ENCODE measurements at places on chromosomes 3 and 15.

DNA sequence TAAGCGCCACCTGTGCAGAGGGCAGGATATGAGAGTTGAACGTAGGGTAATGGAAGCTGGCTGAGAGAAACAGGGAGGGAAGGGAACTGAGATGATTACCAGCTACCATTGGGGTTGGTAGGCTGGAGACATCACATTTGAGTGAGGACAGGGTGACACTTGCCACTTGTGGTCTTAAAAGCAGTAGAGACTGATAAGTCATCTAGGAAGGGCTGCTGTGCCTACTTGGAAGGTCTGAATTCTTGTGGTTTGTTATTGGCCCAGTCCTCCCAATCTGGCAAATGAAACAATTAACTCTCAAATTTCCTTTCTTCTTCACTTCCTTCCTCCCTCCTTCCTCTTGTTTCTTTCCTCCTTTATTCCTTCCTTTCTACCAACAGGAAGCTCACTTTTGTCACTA lies 46.8 kb downstream of the COL6A5 start:
- H3K27ac ChIP-seq: no peak overlapping the region
- H3K36me3 ChIP-seq: peaks cover 14% of the 10 kb centered on the region
- no peak for DNase-seq
- H3K4me3 ChIP-seq: no peak overlapping the region
- H3K4me1 ChIP-seq: no peaks in the 10 kb centered on the region

DNA sequence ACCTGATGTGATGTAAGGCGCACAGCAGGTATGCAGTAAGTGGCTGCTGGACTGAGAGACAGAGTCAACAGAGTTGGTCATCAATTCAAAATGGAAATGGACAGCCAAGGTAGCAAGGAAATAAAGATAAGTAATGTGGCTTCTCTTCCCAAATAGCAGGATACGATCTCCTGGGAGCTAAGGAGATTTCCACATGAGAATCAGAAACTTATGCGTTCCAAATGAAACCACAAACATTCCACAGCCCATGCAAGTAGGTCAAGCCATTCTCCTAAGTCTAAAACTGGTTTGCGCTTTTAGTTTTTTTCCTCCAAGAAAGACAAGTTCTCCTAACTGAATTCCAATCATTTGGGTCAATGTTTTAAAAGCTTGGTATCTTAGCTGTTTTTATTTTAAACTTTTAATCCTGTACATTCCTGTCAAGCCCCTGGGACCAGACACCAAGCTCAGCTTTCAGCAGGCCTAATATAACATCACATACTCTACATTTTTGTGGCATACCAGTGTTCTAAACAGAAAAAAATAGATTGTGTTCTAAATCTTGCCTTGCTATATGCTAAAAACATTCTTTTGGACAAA lies 73.7 kb upstream of the TSPAN3 start:
- no peaks in the 10 kb centered on the region for H3K36me3 ChIP-seq
- H3K27me3 ChIP-seq: no peaks in the 10 kb centered on the region
- no peaks in the 10 kb centered on the region for H3K4me1 ChIP-seq
- no peak overlapping the region for H3K4me3 ChIP-seq

DNA sequence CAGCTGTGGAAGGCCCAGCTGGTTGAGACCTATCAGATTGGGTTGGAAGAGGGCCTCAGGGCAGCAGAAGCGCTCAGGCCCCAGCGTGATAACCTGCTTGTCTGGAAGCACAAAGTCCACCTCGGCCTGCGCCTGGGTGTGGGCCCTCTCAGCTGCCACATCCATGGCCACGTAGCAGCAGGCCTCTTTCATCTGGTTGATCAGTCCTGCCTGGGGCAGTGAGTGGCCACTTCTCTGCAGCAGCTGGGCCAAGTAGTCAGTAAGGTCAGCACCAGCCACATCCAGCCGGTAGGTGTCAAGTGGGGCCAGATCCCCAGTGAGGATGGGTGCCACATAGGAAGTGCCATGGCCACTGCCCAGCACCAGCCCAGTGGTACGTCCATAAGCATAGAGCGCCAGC lies 3.9 kb upstream of the CAMKV start:
- DNase-seq: no peak
- peaks cover 21% of the 10 kb centered on the region for H3K4me1 ChIP-seq
- no peak overlapping the region for H3K4me3 ChIP-seq
- no peak overlapping the region for H3K27ac ChIP-seq

- H3K4me3 ChIP-seq: no peak overlapping the region
- H3K4me1 ChIP-seq: no peaks in the 10 kb centered on the region
- no peaks in the 10 kb centered on the region for H3K36me3 ChIP-seq
- DNase-seq: no peak
- H3K27ac ChIP-seq: no peak overlapping the region
- no peaks in the 10 kb centered on the region for H3K27me3 ChIP-seq
Measured at GRCh38 chr15:93917181-93917580, 314.2 kb upstream of the MCTP2 start.

DNA sequence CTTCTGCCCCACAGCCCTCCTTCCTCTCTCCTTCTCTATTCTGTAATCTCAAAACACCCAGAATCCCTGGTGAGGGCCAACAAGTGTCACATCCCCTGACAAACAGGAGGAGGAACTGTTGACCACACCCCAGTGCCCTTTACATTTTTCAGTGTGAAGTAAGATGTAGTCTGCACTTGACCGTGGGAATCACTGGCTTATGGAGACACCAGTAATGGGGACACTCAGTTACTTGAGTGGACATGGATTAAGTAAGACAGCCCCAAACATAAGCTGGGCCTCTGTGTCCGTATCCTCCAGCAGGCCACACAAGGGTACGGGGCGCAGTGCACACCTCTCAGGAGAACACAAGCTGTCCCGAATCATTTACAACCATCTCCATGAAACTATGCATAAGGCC lies 28.4 kb upstream of the LIMD1 start:
- no peaks in the 10 kb centered on the region for H3K36me3 ChIP-seq
- no peaks in the 10 kb centered on the region for H3K27me3 ChIP-seq
- DNase-seq: no peak
- H3K27ac ChIP-seq: no peak overlapping the region
- H3K4me1 ChIP-seq: peaks cover 4% of the 10 kb centered on the region

DNA sequence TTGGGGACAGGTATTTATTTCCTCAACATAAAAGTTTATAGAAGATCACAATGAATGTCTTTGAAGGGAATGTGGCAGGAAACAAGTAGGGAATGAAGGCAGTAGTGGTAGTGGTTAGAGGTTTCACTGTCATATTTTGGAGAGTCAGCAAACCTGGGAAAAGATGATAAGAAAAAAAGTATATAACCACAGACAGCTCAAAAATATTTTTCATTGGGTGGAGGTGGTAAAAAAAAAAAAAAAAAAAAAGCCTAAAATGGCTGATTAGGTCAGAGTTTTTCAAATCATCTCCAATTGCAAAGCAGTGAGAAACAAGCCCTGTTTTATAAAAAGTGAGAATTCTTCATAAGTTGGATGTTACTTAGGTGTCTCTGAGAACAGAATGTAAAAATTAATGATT lies 400.0 kb downstream of the LSAMP start:
- no peaks in the 10 kb centered on the region for H3K36me3 ChIP-seq
- peak; percentile 56 for DNase-seq
- peak overlapping the region; percentile 82 for H3K27ac ChIP-seq
- peaks cover 20% of the 10 kb centered on the region for H3K4me1 ChIP-seq

GRCh38 chr3:60301142-60301541 lies 950.1 kb downstream of the FHIT start:
- no peak overlapping the region for H3K4me3 ChIP-seq
- H3K36me3 ChIP-seq: no peaks in the 10 kb centered on the region

GRCh38 chr15:77350792-77351191 lies 69.1 kb downstream of the PEAK1 start:
- H3K27ac ChIP-seq: no peak overlapping the region
- H3K4me1 ChIP-seq: no peaks in the 10 kb centered on the region
- no peaks in the 10 kb centered on the region for H3K36me3 ChIP-seq
- no peak for DNase-seq

GRCh38 chr3:155037508-155038202 lies 42.5 kb upstream of the MME start:
- peak; percentile 63 for DNase-seq
- H3K36me3 ChIP-seq: no peaks in the 10 kb centered on the region
- H3K4me3 ChIP-seq: no peak overlapping the region
- no peaks in the 10 kb centered on the region for H3K27me3 ChIP-seq
- peak overlapping the region; percentile 83 for H3K27ac ChIP-seq
- H3K4me1 ChIP-seq: peaks cover 9% of the 10 kb centered on the region

DNA sequence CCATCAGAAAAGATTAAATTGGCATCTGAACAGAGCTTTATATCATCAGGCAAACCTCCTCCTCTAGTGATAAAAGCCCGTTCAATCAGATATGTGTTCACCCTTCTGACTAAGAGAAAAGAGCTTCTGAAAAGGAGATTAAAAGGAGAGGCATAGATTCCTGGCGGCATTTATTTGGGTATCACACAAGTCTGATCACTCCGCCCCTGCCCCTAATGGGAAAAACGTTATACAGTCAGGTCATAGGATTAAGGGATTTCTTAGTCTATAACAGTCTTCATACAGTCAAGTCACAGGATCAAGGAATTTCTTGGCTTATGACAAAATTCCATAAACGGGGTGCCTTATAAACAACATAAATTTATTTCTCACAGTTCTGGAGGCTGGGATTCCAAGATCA lies 295.4 kb upstream of the SATB1 start:
- no peaks in the 10 kb centered on the region for H3K36me3 ChIP-seq
- no peak overlapping the region for H3K4me3 ChIP-seq
- no peaks in the 10 kb centered on the region for H3K4me1 ChIP-seq
- H3K27ac ChIP-seq: no peak overlapping the region
- H3K27me3 ChIP-seq: no peaks in the 10 kb centered on the region

DNA sequence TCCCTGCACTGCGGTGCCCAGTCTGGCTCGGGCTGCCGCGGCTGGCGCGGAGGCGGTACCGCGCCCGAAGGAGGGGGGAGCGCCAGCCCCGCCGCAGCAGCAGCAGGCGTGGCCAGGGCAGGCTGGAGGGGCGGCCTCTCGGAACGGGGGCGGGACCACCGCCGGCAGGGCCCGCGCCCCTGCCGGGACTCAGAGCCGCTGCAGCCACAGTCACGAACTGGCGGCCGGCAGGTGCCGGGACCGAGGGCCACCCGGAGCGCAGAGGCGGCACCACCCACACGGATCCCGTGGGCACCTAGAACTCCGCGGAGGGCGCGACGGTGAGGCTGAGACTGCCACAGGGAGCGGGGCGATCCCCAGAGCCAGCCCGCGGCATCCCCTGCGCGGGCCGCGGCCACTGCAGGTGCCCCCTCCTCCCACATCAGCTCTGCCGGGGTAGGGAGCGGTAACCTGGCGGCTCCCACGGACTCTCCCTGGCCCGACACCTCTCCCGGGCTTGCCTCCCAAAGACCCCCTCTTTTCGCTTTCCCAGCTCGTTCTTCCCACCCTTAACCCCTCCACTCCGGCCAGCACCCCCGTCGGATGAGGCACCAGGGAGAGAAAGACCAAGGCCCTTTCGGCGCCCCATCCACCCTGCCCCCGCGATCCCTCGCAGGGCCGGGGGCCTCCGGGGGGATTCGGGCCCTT lies at the start of gene VWA5B2:
Gene VWA5B2, plus strand, starts transcription at position 192 of the 687 bp plus-strand sequence. CDS start 944 bp downstream, outside the sequence.
- no peaks in the 10 kb centered on the region for H3K36me3 ChIP-seq
- no peak within 1 kb of the TSS for H3K4me3 ChIP-seq
- H3K27me3 ChIP-seq: peaks cover 47% of the 10 kb centered on the region
- no peak within 1 kb of the TSS for H3K27ac ChIP-seq
- peaks cover 32% of the 10 kb centered on the region for H3K4me1 ChIP-seq

GRCh38 chr3:115708540-115708939 lies 85.2 kb downstream of the GAP43 start:
- DNase-seq: no peak
- H3K27me3 ChIP-seq: no peaks in the 10 kb centered on the region
- H3K36me3 ChIP-seq: no peaks in the 10 kb centered on the region
- no peaks in the 10 kb centered on the region for H3K4me1 ChIP-seq
- no peak overlapping the region for H3K4me3 ChIP-seq
- H3K27ac ChIP-seq: no peak overlapping the region

GRCh38 chr3:186790261-186790981 lies 7.0 kb downstream of the EIF4A2 start:
- no peaks in the 10 kb centered on the region for H3K27me3 ChIP-seq
- no peaks in the 10 kb centered on the region for H3K4me1 ChIP-seq
- peak; percentile 54 for DNase-seq
- peak overlapping the region; percentile 23 for H3K27ac ChIP-seq
- H3K4me3 ChIP-seq: no peak overlapping the region

- H3K36me3 ChIP-seq: no peaks in the 10 kb centered on the region
- no peaks in the 10 kb centered on the region for H3K27me3 ChIP-seq
- no peaks in the 10 kb centered on the region for H3K4me1 ChIP-seq
- no peak overlapping the region for H3K27ac ChIP-seq
- H3K4me3 ChIP-seq: no peak overlapping the region
Measured at GRCh38 chr3:95506174-95506573, 1308.2 kb upstream of the EPHA6 start.

DNA sequence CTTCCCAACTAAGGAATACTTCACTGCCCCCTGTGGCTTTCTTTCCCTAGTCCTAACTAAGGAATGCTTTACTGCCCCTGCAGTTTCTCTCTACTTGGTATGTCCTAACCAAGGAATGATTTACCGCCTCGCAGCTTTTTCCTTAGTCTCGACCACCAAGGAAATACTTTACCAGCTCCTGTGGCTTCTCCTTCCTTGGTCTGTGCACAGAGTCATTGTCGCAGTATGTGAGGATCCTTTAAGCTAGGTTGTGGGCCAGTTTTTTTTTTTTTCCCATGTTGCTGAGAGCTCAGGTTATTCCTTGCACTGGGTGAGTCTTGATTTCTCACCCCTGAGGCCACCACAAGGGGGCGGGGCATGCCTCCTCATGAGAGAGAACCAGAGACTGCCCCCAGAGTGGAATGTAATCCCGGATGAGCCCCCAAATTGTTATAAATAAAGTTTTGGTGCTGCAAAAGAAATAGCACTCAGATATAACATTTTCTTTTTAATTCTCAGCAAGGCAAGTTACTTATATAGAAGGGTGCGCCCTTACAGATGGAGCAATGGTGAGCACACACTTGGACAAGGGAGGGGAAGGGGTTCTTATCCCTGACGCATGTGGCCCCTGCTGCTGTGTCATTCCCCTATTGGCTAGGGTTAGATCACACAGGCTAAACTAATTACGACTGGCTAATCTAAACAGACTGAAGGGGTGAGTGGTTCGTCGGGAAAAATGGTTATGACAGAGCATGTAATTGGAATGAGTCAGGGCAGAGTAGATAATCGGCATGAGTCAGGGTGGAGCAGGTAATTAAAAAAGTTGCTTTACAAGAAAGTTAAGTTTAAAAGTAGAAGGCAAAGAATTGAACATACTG lies 27.0 kb downstream of the NDUFB4 start:
- H3K4me1 ChIP-seq: no peaks in the 10 kb centered on the region
- DNase-seq: peak; percentile 27
- no peaks in the 10 kb centered on the region for H3K36me3 ChIP-seq
- no peaks in the 10 kb centered on the region for H3K27me3 ChIP-seq

GRCh38 chr3:149026718-149027117 lies 35.4 kb downstream of the GYG1 start:
- DNase-seq: no peak
- no peak overlapping the region for H3K4me3 ChIP-seq
- H3K4me1 ChIP-seq: no peaks in the 10 kb centered on the region
- H3K27ac ChIP-seq: no peak overlapping the region
- no peaks in the 10 kb centered on the region for H3K27me3 ChIP-seq

GRCh38 chr15:99123713-99124451 lies 19.0 kb downstream of the SYNM start:
- H3K4me3 ChIP-seq: no peak overlapping the region
- H3K27me3 ChIP-seq: peaks cover 41% of the 10 kb centered on the region
- no peak overlapping the region for H3K27ac ChIP-seq
- DNase-seq: no peak
- H3K4me1 ChIP-seq: peaks cover 5% of the 10 kb centered on the region
- H3K36me3 ChIP-seq: no peaks in the 10 kb centered on the region

GRCh38 chr15:57356636-57357035 lies 19.7 kb upstream of the CGNL1 start:
- H3K4me1 ChIP-seq: no peaks in the 10 kb centered on the region
- H3K36me3 ChIP-seq: no peaks in the 10 kb centered on the region
- no peak overlapping the region for H3K27ac ChIP-seq
- no peak for DNase-seq
- H3K4me3 ChIP-seq: no peak overlapping the region

All from K562 (cell line).